ENCODE measurements at places on chromosomes 16 and 17. TPM values are rescaled to one million over a fixed set of nuclear protein-coding genes. Genes with fewer than 3 reads are reported as not detected.

DNA sequence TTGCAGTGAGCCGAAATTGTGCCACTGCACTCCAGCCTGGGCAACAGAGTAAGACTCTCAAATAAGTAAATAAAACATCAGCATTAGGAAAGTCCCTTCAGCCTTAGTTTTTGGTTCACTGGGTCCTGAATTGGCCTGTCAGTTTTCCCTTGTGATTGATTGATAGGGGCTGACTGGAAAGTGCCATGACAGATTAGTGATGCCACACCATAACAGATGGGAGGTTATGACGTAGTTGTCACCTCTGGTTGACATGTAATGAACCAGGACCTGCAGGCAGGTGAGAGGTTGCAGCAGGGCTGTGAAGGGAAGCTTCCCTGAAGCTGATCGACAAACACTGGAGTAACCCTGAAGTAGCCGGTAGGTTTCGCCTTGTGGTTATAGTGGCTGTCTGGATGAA is 41.8 kb downstream of the CDH3 start:
- no peaks in the 10 kb centered on the region for H3K27me3 ChIP-seq
- H3K27ac ChIP-seq, result no peak overlapping the region
- DNase-seq, result peak; percentile 9
- H3K4me1 ChIP-seq, result no peaks in the 10 kb centered on the region

- peaks cover 46% of the 10 kb centered on the region for H3K4me1 ChIP-seq
- H3K4me3 ChIP-seq, result no peak overlapping the region
- no peaks in the 10 kb centered on the region for H3K27me3 ChIP-seq
- no peak overlapping the region for H3K27ac ChIP-seq
Measured at GRCh38 chr17:75371981-75372380, 33.5 kb downstream of the GRB2 start.

RNF213 gene
- 72.5 TPM for total RNA-seq

AANAT gene
- not detected for total RNA-seq
